Stimulated activated CD8-positive, alpha-beta memory T cell treated with anti-CD3 and anti-CD28 coated beads, Interleukin-4, amount 100 ng/mL, for 1 hour (primary cell): ENCODE measurements at places on chromosomes 12 and 14.
A peak's percentile ranks its signal among the peaks of the same experiment; 100 is the strongest.

- no peak for DNase-seq
Observed at GRCh38 chr12:13229504-13229903, 33.0 kb downstream of the EMP1 start.

GRCh38 chr12:80241576-80242273 lies 142.4 kb downstream of the OTOGL start:
- DNase-seq: no peak

DNA sequence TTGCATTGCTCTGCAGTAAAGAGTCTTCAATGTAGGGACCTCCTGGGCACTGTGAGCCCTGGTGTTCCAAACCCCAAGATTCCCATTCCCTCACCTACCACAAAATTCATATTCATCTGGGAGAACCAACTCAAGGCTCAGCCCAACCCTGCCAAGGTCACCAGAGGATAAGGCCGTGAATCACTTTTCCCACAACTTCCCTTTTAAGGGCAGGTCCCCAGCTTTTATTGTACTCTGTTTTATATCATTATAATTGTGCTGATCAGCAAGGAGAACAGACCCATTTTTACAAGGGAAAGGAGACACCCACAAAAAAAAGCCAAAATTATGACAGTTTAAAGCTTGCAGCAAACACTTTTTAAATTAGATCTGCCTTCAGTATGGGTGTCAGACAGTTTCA lies 363.0 kb upstream of the FKBP4 start:
- no peak for DNase-seq

GRCh38 chr12:115916910-115917668 lies 360.4 kb downstream of the MED13L start:
- DNase-seq: peak; percentile 58

DNA sequence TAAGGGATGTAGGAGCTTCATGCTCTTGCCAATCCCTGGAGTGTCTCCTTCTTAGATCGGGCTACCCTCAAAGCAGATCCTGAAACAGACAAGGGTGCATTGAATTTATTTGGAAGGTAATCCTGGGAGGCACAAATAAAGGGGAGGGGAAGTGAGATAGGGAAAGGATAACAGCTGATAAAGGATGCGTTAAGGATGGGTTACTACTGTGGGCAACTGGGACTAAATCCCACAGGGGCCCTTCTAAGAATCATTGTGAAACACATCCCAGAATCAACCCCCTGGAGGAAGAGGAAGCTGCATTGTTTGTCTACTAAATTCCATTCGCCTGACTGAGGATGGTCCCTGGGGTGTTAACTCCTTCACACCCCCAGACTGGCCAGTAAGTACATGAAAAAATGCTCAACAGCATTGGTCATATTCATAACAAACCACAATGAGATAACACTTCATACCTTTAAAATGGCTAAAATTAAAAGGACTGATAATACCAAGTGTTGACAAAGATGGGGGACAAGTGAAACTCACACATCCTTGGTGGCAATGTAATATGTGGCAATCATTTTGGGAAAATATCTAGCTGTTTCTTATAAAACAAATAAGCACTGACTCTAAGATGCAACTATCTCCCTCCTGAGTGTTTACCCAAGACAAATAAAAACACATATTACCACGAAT lies 37.0 kb upstream of the CMKLR1 start:
- no peak for DNase-seq

DNA sequence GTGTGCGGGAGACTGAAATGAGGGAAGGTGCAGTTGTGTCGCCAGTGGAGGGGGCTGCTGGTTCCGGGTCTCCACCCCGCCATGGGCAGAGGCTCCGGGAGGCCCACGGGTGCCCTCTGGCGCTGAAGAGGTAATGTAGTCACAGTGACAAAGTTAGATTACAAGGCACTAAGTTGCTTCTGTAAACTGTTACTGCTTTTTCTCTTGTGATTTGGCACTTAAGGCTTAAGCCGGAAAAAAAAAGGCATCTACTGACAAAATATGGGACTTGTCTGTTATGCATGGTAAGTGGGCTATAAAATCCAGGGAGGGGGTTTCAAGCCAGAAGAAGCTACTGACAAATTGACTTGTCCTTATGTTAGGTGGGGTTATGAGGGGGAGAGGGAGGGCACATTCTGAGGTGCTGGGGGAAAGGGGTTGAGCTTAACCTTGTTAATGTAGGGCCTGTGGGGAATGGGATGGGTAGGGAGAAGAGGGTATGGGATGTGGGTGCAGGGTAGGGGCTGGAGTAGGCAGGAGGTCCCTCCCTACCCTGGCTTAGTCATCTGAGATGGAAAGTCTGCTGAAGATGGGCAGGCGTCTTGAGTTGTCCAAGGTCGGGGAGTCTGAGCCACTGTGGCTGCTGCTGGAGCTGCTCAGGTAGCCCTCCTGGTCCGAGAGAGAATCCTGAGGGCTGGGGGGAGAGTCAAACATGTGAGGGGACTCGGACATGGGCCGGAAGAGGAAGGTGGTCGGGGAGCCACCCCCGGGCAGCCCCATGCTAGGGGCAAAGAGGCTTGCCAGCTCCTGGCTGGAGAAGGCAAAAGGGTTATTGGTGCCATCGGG lies 3.7 kb downstream of the ZFP36L1 start:
- peak; percentile 79 for DNase-seq

- no peak for DNase-seq
Observed at GRCh38 chr14:43872222-43872621, 634.9 kb downstream of the FSCB start.

DNA sequence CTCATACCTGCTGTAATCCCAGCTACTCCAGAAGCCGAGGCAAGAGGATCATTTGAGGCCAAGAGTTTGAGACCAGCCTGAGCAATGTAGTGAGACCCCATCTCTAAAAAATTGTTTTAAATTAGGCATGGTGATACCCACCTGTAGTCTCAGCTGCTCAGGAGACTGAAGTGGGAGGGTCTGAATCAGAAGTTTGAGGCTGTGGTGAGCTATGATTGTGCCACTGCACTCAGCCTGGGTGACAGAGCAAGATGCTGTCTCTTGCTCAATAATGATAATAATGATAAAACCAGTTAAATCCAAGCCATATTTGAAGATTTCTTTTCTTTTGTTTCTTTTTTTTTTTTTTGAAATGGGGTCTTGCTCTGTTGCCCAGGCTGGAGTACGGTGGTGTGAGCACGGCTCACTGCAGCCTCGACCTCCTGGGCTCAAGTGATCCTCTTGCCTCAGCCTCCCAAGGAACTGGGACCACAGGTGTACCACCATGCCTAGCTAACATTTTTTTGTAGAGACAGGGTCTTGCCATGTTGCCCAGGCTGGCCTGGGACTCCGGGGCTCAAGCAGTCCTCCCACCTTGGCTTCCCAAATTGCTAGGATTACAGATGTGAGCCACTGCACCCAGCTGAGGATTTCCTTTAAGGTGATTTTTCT lies 12.8 kb downstream of the PSMA6 start:
- no peak for DNase-seq

- DNase-seq: no peak
Observed at GRCh38 chr12:131642771-131643170, 68.1 kb upstream of the SFSWAP start.

DNA sequence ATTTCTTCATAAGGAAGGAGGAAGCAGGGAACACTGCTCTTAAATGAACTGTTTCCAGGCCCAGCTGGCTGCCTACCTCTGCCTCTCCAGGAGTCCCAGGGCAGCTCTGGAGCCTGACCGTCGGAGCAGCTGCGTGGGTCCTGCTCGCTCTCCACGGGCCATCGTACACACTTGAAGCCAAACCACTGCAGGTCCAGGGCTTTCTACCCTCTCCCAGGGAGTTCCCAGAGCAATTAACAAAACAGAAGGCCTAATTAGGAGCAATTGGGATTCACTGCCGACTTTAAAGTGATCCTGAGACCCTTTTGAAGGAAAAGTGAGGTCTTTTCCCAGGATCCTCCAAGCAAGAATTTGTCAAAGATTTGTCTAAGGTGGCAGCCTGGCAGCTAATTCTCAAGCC lies 76.9 kb downstream of the OTX2 start:
- no peak for DNase-seq

DNA sequence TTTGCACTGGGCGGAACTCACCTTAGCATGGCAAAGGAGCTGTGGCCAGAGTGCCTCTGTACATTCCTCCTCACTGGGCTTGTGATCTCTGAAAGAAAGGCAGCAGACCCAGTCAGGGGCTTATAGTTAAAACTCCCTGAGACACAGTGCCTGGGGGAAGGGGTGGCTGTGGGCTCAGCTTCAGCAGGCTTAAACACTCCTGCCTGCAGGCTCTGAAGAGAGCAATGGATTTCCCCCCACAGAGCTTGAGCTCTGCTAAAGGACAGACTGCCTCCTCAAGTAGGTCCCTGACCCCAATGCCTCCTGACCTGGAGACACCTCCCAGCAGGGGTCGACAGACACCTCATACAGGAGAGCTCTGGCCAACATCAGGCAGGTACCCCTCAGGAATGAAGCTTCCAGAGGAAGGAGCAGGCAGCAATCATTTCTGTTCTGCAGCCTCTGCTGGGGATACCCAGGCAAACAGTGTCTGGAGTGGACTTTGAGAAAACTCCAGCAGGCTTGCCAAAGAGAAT lies 327.5 kb upstream of the SLC16A7 start:
- DNase-seq: no peak
